ENCODE measurements at places on chromosomes 16 and 17.

- DNase-seq: no peak
Measured at GRCh38 chr17:5055543-5055942, 20.3 kb upstream of the SLC52A1 start.

- DNase-seq: no peak
Measured at GRCh38 chr17:27349540-27350021, 55.7 kb downstream of the WSB1 start.

GRCh38 chr17:64003526-64004121 is 5.5 kb downstream of the PRR29 start:
- no peak for DNase-seq

DNA sequence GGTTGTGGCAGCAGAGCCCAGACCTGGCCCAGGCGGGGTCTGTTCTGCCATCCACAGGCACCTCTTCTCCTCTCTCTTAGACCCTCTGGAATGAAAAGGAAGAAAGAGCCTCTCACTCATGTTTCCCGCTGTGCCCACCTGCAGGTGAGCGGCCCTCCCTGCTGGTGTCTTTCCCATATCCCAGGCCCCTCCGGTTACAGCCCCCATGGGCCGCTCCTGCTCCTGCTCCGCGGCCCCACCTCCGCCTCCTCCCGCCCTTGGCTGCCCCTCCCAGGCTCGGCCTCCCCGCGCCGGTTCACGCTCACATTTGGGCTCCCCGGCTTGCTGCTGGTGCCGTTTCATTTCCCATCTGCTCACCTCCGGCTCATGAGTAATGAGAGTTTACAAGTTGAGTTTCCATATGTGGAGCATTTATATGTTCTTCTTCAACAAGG is 98.7 kb upstream of the SDK2 start:
- DNase-seq: no peak

DNA sequence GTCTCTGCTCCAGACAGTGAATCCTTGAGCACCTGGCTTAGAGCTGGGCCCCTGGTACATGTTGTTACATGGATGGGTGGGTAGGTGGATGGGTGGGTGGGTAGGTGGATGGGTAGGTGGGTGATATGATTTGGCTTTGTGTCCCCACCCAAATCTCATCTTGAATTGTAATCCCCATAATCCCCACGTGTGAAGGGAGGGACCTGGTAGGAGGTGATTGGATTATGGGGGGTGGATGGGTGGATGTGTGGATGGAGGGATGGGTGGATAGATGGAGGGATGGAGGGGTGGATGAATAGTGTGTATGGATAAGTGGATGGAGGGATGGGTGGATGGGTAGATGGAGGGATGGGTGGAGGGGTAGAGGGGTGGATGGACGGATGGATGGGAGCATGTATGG is 26.6 kb upstream of the NPTX1 start:
- DNase-seq: no peak

GRCh38 chr17:3894911-3895343 is 2.1 kb upstream of the CAMKK1 start:
- no peak for DNase-seq

DNA sequence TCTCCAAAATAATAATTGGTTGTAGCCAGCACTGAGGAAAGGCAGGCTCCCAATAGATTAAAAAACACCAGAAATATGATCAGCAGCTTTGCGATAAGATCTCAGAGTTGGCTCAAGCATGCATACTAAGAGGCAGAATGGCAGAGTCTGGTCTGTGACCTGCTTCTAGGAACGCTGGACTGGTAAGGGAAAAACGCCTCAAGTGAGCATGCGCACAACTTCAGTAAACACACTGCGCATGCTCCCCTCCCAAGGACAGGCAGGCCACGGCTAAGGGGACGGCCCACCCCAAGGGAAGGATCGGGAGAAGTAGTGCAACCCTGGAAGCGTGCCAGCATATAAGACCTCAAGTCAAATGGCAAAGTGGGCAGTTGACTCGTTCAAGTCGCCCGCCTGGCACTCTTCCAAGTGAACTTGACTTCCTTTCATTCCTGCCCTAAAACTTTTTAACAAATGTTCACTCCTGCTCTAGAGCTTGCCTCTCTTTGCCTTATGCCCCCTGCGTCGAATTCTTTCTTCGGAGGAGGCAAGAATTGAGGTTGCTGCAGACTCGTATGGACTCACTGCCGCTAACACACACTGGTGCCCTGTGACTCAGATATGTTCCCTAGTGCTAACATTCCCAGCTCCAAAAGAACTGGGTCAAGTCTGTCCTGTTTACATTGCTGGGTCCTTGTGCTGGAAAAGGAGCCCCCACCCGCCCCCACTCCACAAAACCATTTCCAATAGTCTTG is 22.4 kb upstream of the PRM1 start:
- peak; percentile 78 for DNase-seq

GRCh38 chr16:1078579-1079021 is 6.1 kb downstream of the SSTR5 start:
- DNase-seq: peak; percentile 46

DNA sequence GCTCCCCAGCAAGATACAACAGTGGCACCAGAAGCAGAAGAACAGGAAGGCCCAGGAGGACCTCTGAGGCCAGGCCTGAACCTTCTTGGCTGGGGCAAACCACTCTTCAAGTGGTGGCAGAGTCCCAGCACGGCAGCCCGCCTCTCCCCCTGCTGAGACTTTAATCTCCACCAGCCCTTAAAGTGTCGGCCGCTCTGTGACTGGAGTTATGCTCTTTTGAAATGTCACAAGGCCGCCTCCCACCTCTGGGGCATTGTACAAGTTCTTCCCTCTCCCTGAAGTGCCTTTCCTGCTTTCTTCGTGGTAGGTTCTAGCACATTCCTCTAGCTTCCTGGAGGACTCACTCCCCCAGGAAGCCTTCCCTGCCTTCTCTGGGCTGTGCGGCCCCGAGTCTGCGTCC is 11.9 kb downstream of the CES3 start:
- no peak for DNase-seq

GRCh38 chr16:68041783-68042182 is 18.7 kb downstream of the DUS2 start:
- no peak for DNase-seq

DNA sequence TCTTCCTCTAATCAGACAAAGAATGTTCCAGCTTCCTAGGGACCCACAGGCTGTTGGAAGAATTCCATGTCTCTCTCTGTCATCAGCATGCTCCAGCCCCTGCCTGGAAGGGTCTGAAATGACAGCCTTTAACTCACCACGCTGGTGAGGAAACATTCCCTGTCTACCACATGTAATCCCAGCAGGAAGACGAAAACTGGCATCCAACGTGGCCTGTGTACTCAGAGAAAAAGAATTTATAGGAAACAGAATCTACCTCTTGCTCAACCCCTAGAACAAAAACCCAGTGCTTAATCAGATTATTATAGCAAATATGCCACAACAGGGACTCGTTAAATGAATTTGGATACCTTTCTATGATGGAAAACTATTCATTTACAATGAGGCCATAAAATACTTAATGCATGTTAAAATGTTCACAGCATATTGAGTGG is 147.3 kb upstream of the FOXF1 start:
- no peak for DNase-seq

DNA sequence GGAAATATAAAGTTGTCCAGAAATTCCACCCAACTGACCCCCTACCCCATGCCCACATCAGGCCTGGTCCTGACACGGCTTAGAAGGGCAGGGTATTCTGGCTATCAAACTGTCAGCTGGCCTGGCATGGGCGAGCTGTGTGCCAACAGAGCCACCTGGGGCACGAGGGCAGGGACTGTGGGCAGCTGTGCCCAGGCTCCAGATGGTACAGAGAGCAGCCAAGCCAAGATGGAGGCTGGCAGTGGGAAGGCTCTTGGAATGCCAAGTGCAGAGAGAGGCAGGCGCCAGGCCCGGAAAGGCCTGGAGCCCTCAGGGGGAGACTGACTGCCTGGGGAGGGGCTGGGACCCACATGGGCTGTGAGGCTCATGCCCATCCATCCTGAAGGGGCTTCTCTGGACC is 24.3 kb upstream of the PHF12 start:
- no peak for DNase-seq

DNA sequence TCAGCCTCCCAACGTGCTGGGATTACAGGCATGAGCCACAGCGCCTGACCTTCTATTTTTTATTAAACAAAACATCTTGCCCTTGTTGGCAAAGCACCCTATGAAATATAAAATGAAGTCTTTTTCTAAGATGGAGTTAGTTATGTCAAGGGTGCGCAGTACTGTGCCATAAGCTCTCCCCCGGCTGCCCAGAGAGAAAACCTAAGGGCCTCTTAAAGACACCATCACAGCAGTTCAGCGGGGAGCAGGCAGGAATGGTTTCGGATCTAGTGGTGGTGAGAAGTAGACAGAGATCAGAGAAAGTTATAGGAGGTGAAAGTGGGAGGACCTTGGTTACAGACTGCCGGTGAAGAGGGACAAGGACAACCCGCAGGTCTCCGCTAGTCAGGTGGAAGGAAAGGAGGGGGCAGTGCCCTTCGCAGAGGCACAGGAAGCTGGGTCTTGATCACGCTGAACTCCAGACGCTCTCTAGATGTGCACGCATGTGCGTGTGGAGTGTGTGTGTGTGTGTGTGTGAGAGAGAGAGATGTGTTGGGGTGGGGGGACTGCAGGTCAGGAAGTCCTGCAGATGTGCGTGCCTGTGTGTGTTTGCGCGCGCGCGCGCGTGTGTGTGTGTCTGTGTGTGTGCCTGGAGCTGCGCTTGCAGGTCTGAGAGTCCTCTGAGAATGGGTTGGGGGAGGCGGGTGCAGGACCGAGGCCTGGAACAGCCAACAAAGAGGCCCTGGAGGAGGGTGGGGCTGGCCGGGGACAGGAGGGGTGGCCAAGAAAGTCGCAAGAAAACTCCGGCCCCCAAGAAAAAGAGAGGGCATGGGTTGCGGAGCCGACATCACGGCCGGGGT is 748 bp upstream of the CMTM3 start:
- DNase-seq: no peak

DNA sequence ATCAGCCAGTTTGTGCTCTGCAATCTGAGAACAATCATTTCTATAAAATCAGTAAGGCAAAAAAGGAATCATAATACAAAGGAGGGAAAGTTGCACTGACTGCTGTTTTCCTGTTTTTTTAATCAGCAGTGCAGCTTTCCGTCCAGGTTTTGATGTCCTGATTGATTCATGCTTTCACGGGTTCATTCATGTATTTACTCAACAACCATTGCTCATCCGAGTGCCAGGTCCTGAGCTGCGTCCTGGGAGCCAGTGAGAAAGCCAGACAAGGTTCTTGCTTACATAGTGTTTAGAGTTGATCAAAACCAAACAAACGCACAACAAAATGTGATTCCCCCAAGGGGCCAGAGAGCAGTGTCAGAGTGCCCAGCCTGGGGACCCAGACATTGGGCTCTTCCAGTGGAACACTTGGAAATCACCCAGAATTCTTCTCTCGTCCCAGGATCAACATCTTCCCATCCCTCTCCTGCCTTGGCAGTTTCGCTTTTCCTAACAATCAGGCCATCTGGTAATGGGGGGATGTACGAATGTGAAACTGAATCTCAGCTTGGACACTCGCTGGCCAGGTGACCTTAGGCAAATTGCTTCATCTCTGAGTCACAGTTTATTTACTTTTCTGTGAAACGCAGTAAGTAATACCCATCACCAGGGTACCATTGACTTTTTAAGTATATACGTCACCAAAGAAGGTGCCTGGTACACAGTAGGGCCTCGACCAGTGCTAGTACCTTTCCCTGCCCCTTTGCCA is 13.3 kb upstream of the C1QL1 start:
- DNase-seq: no peak

GRCh38 chr16:51759999-51760398 is 608.9 kb upstream of the SALL1 start:
- no peak for DNase-seq

DNA sequence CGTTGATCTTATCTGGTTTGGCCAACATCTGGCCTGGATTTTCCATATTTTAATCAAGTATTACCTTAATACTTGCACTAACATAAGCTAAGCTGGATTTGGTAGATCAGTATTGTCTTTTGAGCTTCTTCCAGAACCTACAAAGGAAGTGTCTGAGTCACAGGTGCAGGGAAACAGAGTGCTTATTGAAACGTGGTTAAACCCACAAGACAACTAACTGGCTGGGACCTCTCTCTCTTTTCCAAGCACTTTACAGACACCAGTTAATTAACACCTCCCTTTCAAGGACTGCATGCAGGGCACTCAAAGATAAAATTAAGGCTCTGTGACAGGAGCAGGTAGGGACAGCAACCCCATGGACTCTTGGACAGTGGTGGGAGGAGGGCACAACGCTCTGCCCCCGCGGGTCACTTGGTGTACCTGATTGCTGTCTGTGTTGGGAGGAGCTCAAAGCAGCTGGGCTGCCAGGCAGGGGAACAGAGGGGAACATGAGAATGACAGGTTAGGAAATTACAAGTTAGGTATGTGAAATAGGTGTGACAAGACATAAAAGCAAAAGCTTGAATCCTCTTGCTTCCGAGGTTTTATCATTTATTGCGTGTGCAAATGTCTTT is 133.7 kb upstream of the MON1B start:
- no peak for DNase-seq
